ENCODE measurements at places on chromosomes 1 and 21.

- no peak for DNase-seq
These were observed 34.5 kb downstream of the CACNA1S start for GRCh38 chr1:201077736-201078135.

- no peak for DNase-seq
These were observed 32.1 kb upstream of the MX1 start for GRCh38 chr21:41393876-41394465.

GRCh38 chr1:243793298-243793697, 56.7 kb downstream of the AKT3 start:
- DNase-seq = no peak

GRCh38 chr1:210817385-210818275, 316.3 kb downstream of the KCNH1 start:
- no peak for DNase-seq

GRCh38 chr1:202011994-202012393, 1.6 kb downstream of the ELF3 start:
- no peak for DNase-seq

DNA sequence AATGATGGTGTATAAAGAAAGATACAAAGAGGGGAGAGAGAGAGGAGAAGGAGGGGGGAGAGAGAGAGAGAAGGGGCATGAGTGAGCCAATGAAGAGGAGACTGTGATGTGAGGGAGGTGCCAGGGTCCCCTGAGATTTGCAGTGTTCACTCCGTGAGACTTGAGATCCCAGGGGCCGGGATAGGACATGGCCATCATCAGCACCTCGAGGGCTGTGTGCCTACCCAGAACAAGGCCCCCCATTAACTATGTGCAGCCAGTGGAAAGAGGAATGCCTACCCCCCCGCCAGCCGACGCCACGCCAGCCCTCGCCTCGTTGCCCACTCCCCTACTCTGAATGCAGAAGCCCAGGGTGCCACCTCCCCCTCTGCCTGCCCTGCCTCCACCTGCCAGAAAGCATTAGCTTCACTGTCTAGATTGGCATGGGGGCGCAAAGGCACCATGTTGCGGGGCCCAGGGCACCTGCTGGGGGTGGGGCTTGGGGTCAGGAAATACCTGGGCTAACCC, 14.8 kb downstream of the LGR6 start:
- no peak for DNase-seq
